ENCODE measurements at places on chromosomes 5 and 9.
A peak's percentile ranks its signal among the peaks of the same experiment; 100 is the strongest.

- DNase-seq, result no peak
Measured at GRCh38 chr9:13589034-13589737, 309.7 kb upstream of the MPDZ start.

- no peak for DNase-seq
Measured at GRCh38 chr5:56356121-56356835, 123.1 kb upstream of the ANKRD55 start.

GRCh38 chr5:179409806-179410205 is 64.5 kb upstream of the ADAMTS2 start:
- DNase-seq, result no peak

GRCh38 chr5:131112424-131112823 is 52.6 kb downstream of the HINT1 start:
- no peak for DNase-seq

DNA sequence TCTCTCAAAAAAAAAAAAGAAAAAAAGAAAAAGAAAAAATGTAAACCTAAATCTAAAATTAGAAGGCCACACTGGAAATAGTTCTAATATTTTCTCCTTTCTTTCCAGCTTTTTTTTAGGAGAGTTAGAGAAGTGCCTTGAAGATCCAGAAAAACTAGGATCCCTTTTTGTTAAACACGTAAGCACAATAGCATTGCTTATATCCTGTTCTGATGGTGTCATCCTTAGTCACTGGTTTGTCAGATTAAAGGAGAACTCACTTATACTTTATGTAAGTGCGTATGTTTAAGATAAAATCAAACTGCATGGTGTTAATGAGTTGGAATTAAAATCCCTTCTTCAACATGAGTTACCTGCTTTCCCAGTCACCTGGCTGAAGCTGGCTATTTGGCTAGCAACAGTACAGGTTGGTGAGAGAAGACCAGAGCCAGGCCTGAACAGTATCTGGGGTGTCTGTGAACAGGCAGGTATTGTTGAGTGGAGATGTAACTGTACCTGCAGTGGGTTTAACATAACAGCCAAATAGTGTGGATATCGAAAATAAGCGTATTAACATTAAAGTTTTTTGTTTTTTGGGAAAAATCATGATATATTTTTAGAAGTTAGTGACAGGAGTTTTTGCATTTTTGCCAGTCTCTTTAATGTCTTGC is 104.7 kb upstream of the OTULINL start:
- no peak for DNase-seq

- DNase-seq, result no peak
Measured at GRCh38 chr5:159975462-159976019, 33.4 kb upstream of the TTC1 start.

DNA sequence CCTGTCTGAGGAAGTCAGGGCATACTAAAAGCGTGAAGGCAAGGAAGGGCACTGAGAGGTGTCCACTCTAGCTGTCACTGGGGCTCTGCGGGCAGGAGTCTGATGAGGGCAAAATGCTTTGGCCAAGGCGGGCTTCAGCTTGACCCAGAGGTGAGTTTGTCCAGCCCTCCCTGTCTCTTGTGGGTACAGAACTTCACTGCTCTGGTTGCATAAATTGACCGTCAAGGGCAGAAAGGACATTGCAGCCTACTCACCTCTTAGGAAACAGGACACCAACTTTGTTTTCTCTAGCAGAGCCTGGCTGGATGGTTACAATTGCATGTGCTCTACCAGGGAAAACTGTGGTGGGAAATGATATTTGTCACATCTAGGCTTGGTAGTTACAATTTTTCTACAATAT is 170.9 kb downstream of the TMEM38B start:
- no peak for DNase-seq

DNA sequence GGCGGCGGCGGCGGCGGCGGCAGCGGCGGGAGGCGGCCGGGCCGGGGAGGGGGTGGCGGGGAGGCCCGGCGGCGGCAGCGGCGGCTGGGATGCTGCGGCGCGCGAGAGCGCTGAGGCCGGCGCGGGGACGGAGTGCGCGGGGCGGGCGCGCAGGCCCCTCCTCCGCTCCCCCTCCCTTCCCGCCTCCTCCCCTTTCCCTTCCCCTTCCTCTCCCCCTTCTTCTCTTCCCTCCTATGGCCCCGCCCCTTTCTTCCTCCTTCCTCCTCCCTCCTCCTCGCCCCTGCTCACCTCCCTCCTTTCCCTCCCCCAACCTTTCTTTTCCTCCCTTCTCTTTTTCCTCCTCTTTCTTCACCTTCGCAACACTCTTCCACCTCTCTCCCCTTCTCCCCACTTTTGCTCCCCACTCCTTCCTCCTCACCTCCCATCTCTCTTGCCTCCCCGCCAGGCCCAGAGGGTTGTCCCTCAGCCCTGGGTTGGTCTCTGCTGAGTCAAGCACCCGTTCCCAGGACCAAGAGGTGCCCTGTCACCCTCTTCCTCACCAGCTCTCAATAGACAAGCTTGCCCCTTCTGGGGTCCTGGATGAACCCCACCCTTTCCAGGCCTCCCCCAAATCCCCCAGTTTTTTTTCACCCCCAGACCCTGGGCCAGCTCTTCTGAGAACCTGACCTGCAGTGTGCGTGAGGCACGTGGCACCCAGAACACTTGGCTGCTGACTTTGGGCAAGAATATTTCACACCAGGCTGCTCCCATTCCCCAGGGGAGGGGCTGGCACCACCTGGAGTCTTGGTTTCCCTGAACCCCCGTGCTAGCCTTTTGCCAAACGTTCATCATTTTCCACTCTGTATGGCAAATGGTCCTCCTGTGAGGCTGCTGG is at the start of gene SEMA4D:
Gene SEMA4D (minus strand): TSS at position 136 of the 874 bp plus-strand sequence. CDS start 92,657 bp downstream, outside the sequence.
- peak; percentile 58 for DNase-seq

DNA sequence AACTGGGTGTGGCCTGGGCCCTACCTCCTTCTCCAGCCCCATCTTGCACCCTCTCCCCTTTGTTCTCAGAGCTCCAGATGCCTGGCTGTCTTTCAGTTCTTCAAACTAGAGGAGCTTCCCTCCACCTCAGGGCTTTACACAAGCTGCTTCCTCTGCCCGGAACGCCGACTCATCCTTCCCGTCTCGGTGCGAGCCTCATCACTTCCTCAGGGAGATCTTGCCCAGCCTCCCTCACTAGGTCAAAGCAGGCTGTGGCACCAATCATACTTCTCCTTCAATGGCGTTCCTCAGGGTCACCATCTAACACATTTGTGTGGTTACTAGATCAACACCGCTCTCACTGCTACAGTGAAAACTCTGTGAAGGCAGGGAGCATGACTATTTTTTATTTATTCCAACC is 56.2 kb upstream of the ZSWIM6 start:
- peak; percentile 96 for DNase-seq

DNA sequence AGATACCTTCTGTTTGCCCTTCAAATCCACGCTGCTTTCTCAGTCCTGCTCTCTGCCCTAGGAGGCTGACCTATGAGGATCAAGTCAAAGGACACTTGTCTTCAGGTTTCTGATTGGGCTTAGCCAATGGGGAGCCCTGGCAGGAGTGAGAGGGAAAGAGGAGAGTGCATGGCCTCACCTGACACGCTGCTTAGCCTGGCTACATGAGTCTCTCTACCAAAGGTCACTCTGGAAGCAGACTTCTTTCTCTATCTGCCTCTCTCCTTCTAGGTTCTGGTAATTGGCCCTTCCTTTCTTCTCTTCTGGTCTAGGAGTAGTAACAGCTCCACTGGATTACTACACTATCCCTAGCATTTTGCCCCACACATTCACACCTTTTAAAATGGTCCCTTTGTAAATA is 13.1 kb downstream of the ARSB start:
- DNase-seq, result no peak

DNA sequence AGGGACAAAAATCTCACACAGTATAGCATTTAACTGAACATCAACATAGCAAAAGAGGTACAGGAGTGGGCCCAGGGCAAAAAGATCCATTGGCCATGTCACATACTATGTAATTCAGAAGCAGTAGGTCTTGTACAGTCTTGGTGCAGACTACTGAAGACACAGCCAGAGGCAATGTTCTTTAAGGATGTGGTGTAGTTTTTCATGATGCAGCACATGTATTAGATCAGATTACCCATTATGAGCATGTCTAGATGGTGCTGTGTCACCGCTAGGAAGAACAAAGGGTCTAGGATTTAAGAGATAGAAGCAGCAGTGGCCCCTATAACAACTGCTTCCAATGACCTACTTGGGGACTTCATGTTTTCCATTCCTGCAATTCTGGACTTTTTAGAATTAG is 610.4 kb upstream of the MEF2C start:
- no peak for DNase-seq

- peak; percentile 8 for DNase-seq
Measured at GRCh38 chr5:32014096-32014745, 159.9 kb downstream of the GOLPH3 start.

GRCh38 chr5:57825031-57825686 is 342.5 kb upstream of the ACTBL2 start:
- no peak for DNase-seq

- DNase-seq, result no peak
Measured at GRCh38 chr5:44022622-44023021, 366.6 kb downstream of the FGF10 start.

GRCh38 chr5:59328709-59329296 is 564.7 kb downstream of the PDE4D start:
- DNase-seq, result no peak

GRCh38 chr5:134086943-134087305 is 27.6 kb upstream of the TCF7 start:
- no peak for DNase-seq

DNA sequence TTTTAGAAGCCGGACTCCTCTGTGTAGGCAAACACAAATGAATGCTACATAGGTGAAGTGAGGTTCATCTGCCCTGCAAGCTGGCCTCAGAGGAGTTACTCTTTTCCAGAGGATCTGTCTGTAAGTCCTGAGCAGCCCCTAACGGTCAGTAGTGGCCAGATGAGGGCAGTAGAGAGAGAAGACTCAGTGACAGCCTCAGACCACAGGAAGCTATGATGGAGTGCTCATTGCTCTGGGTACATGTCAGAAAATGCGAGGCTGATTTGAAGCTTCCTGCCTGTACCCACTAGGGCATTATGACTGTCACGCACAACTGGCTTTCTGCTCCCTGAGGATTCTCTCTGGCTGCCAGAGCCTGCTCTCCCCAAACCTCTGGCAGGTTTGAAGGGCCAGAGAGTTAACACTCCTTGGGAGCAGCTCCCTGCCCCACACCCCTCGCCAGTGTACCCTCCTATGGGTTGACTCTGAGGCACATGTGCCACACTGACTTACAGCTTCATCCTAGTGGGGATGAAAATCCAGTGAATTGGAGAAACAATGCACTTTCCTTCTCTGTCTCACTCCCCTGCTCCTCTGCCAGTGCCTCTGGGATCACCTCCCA is 141.5 kb downstream of the GABRG2 start:
- DNase-seq, result no peak

GRCh38 chr9:83238871-83239640 is 176.1 kb upstream of the RASEF start:
- DNase-seq, result no peak

DNA sequence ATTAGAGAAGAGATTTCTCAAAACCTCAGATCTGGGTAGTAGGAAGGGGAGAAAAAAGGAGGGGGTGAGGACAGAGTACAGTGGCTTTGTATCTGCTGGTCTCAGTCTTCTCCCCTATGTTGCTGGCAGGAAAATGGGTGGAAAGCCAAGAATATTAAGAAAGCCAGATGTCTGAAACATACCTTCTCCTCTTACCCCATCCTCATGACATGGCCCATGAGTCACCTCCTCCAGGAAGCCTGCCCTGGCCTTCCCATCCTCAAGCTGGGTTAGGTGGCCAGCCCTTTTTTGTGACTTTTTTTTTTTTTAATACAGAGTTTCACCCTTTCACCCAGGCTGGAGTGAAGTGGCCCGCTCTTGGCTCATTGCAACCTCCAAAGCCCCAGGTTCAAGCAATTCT is 61.8 kb downstream of the ABCA1 start:
- no peak for DNase-seq

GRCh38 chr9:135821116-135821515 is 86.2 kb downstream of the CAMSAP1 start:
- DNase-seq, result no peak

GRCh38 chr9:3473405-3473804 is 52.4 kb downstream of the RFX3 start:
- no peak for DNase-seq
